ENCODE measurements at places on chromosomes 5 and 9. TPM values are rescaled to one million over a fixed set of nuclear protein-coding genes. Genes with fewer than 3 reads are reported as not detected.

DNA sequence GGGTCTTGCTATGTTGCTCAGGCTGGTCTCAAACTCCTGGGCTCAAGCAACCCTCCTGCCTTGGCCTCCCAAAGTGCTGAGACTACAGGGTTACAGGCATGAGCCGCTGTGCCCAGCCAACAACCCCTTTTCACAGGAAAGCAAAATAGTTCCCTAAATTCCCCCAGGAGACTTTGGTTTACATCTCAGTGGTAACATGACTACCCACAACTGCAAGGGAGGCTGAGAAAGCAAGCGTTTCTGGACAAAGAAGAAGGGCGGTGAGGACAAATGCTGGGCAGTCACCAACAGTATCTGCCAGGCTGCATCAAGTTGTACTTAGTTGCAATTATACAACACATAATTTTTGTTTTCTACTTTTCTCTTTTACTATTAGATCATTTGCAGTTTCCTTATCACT is 7.4 kb upstream of the ADGRD2 start:
- DNase-seq = no peak

ODF2 gene
- 64.9 TPM for total RNA-seq

GRCh38 chr5:92418341-92418740 is 1035.2 kb upstream of the ARRDC3 start:
- no peak for DNase-seq

NUTM2F gene
- not detected for total RNA-seq

CACNA1B gene
- total RNA-seq = not detected

ROPN1L gene
- total RNA-seq = not detected

SPATA31A3 gene
- not detected for total RNA-seq

DNA sequence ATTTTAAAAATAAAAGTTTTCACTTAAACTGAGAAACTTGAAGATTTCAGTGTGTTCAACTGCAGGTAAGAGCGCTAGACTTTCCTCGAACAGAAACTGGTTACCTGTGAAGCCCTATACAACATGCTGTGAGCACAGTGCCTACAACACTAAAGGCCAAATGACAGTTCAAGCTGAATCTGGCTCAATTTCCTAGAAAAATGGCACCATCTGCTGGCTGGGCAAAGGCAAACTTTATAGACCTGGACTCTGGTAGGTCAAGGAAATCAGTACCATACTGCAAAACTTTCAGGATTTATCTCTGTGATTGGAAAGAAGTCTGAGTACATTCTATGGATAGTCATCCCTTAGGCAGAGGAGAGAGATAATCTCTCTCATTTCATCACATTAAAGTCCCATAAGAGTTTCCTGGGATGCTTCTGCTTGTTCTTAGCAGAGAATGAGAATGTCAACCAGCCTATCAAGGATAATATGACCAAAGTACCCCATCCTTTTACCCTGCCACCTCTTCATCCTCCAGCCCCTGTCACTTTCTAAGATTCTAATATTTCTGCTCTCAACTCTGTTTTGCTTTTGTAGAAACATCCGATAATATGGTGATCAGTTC is 31.8 kb upstream of the FOXB2 start:
- DNase-seq = peak; percentile 74

CYLC2 gene
- not detected for total RNA-seq

GRCh38 chr5:180804129-180804618 is 1.6 kb upstream of the MGAT1 start:
- no peak for DNase-seq

DNA sequence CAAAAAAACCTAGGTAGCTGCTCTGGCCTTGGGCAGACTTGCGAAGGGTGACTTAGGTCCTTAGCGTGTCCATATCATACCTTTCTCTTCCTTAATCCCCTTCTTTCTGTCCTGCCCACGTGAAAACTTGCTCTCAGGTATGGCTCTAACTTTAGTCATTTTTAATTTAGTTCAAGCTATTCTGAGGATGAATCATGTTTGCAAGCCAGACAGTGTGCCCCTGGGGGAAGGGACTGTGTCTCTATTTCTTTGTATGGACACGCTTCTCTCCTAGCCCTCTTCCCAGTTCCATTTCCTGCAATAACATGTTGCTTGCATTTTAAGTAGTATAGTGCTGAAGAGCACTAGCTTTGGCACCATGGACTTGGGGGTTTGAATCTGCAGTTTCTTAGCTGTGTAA is 120.6 kb downstream of the PTTG1 start:
- DNase-seq = no peak

DNA sequence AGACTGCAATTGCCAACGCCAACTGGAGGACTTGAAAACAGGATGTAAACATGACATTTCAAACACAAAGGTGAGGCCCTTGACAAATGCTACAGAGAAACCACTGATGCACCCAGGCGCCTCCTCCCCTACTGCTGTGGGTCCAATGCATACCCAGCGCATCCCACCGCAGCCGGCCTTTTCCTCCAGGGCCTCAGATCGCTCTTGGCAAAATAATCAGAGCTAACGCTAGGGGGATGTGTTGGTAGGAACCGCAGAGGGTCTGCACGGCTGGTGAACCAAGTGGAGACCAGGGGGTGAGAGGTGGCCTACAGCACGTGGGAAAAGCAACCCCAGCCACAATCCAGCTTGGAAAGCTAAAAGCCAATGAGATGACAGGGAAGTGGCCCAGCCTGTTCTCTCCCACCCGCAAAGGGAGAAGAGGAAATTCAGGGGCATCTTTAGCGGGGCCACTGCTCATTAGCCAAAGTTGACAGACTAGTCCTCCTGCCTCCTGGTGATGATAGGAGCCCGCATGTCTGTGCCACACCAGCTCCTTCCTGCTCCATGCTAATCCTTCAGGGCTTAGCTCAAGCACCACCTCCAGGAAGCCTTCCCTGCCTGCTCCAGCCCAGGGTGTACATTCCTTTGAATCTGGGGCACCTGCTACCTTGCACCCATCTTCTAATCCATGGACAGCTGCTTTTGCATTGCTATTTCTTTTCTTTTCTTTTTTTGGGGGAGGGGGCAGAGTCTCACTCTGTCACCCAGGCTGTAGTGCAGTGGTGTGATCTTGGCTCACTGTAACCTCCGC is 5.9 kb downstream of the FAM163B start:
- DNase-seq = no peak

DNA sequence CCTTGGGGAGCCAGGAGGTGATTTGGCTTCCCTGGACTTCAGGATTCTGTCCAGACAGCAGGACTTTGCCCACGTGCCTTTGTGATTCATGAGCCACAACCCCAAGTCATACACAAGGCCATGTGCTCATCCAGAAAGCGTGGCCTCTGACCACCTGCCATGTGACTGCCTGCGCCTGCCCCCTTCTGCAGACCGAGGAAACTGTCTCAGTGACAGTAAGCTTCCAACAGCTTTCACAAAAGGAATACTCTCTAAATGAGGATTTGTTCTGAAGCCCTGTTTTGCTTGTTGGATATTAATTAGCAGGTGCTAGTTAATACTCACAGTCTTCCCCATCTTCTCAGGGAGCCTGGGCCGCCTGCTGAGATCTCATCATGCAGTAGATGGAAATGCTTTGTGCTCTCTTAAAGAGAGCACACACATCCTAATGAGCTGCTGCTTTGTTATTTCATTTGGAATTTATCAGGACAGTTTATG is 36.9 kb upstream of the ANGPTL2 start:
- DNase-seq = peak; percentile 73

- no peak for DNase-seq
Observed at GRCh38 chr5:78792345-78793055, 143.9 kb upstream of the LHFPL2 start.

GRCh38 chr5:228886-229285 is 10.8 kb downstream of the SDHA start:
- no peak for DNase-seq

- no peak for DNase-seq
Observed at GRCh38 chr5:138990986-138991590, 116.0 kb upstream of the LRRTM2 start.

PCDHGA7 gene
- total RNA-seq = 3.6 TPM

RECK gene
- 8.1 TPM for total RNA-seq

- DNase-seq = no peak
Observed at GRCh38 chr5:179542170-179542569, 8.2 kb upstream of the RUFY1 start.

DNA sequence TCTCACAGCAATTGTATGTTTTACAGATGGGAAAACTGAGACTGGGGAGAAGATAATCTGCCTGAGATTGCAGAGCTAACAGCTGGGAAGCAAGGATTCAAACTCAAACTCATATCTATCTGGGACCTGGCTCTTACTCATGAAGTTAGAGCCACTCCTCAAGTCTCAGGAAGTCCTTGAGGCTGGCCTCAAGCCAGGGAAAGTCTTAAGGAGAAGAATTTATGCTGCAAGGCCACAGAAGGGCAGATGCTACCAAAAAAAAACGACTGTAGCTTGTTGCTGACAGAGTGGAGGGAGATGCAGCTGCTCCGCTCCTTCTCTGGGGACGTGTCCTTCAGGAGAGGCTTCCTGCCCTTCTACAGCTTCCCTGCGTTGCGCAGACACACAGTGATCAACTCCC is 39.8 kb downstream of the BARHL1 start:
- no peak for DNase-seq

DNA sequence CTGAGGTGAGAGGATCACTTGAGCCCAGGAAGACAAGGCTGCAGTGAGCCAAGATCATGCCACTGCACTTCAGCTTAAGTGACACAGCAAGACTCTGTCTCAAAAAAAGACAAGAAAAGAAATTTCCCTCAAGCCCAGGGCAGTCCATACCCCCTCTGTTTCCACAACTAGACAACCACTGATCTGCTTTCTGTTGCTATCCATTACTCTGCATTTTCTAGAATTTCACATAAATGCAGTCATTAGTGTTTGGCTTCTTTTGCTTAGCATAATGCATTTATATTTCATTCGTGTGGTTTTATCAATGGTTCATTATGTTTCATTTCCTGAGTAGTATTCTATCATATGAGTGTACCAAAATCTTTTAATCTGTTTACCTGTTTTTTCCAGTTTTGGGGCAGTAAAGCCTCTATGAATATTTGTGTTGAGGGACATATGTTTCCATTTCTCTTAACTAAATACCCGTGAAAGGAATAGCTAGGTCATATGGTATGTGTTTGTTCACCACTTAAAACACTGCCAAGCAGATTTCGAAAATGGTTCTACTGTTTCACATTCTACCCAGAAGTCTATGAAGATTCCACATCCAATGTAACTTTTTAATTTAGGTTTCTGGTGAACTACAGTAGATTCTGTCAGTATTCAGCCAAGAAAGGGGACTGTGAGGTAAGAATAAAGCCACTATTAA is 271.8 kb downstream of the ZNF608 start:
- DNase-seq = no peak

HRH2 gene
- total RNA-seq = not detected

PCDHGA5 gene
- 6.9 TPM for total RNA-seq

DNA sequence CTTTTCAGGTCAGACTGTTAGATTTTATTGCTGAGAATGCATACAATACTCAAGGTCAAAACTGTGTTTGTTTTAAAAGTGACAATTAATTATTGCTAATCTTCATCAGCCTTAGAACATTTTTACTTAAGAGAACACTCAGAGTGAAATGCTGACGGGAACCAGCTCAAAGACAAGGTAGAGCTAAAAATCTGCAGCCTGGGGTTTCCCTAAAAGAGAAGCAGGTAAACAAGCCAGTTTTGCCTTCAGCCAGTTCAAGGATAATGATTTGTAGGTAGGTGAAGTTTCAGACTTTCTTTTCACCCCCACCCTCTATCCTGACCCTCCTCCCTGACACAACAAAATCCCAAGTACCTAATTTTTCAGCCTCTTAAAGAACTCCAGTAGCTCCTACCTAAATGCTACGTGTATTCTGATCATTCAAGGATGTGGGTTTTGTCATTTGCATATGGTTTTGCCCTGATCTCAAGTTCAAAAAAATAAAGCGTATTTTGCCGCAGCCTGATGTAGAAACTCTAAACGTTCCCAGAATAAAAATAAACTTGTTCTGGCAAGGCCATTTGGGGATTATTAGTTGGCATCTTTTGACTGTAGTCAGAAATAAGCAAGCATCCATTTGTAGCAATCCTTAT is 407.2 kb downstream of the EFNA5 start:
- no peak for DNase-seq
